ENCODE measurements at places on chromosomes 12 and 14.

DNA sequence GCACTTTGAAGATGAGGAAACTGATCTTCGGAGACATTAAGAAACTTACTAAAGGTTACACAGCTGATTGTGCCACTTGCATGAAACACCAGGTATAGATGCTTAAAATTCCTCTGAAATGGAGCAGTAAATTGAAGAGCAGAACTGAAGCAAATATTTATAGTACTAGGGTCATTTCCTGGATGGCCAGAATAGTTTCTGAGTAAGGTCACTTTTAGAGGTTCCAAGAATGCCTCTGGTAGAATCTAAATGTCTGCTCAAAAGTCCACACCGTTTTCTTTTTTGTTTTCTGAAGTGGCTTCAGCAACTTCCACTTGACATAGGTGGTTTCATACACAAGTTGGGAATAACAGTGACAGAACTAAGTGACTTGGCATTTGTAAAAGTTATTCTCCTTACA is 19.4 kb downstream of the TPH2 start:
- no peak for DNase-seq

DNA sequence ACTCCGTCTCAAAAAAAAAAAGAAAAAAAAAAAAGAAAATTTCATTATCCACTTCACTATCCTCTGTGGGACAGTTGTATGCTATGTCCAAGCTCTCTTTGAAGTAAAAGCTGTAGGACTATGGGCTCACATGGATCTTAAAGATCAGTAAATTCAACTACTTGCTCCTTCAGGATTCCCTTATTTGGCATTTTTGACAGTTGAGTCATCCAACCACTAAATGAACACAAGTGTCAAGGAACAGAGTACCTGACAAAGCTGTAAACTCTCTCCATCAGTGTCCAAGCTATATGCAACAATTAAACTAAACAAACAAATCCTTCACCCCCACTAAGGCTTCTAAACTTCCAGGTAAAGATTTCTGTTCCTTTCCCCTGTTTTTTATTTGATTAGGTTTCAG is 177.0 kb downstream of the CEP128 start:
- DNase-seq, result no peak

DNA sequence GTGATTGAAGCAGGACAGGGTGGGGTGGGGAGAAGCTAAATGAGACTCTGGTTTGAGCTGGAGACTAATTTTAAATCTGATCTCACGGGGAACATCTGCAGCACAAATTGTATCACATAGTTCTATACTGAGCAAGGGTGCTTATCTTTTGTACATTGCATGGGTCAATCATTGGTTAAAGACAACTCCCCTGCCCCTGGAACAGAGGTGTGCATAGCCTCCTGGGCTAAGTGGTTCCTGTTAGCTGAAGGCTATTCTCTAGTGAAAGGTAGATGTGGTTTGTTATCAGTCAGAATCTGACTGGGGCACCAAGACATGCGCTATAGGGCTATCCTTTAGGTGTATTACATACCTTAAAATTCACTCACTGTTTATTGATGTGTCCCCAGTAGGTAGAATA is 103.9 kb upstream of the KITLG start:
- DNase-seq, result no peak

- DNase-seq, result no peak
These were observed 414.8 kb upstream of the LMO3 start for GRCh38 chr12:17020765-17021164.

DNA sequence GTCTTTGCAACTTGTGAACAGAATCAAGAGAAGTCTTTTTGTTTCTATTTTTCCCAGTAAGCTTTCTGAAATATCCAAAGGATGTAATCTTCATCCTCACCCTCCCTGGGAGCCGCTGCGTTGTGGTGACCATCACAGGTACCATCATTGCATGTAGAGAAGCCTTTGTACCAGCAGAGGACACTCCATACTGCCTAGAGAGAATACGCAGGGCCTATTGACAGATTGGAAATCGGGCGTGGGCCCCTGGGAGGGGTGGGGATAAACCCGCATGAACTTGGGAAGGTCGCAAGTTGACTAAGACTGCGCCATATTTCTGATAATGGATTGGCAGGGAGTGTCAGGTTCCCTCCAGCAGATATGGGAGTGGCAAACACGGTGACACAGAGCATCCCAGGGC is 12.7 kb downstream of the KRT1 start:
- DNase-seq, result no peak

Measured in midbrain (tissue), 1 donor.